Psoas muscle (tissue), 8 donors: ENCODE measurements at places on chromosomes 7 and 10. TPM values are rescaled to one million over a fixed set of nuclear protein-coding genes. Genes with fewer than 3 reads are reported as not detected.

Gene CDHR3
- polyA plus RNA-seq: 0.43 TPM

Gene GATA3
- polyA plus RNA-seq: 0.74 TPM

Gene PILRB
- 11.2 TPM for polyA plus RNA-seq

Gene ZNF138
- polyA plus RNA-seq: 11.7 TPM

Gene C10orf53
- not detected for polyA plus RNA-seq

Gene UNCX
- not detected for polyA plus RNA-seq

Gene COBL
- 122 TPM for polyA plus RNA-seq

Gene CPA5
- 0.48 TPM for polyA plus RNA-seq

Gene JAKMIP3
- polyA plus RNA-seq: 0.37 TPM

Gene PRKRIP1
- 13.1 TPM for polyA plus RNA-seq

Gene CD36
- 273 TPM for polyA plus RNA-seq

Gene RASSF4
- polyA plus RNA-seq: 17.0 TPM

Gene GSDME
- 4.9 TPM for polyA plus RNA-seq

Gene PPP1R17
- not detected for polyA plus RNA-seq

Gene SLK
- 35.7 TPM for polyA plus RNA-seq

Gene FOXP2
- polyA plus RNA-seq: 4.3 TPM

Gene OR6V1
- not detected for polyA plus RNA-seq

Gene ASB10
- 25.2 TPM for polyA plus RNA-seq

Gene SEMA3C
- 19.5 TPM for polyA plus RNA-seq

Gene MARVELD1
- polyA plus RNA-seq: 10.4 TPM

Gene PNLIP
- polyA plus RNA-seq: 0.03 TPM

Gene IKZF1
- 0.26 TPM for polyA plus RNA-seq

Gene CALML5
- polyA plus RNA-seq: not detected

Gene SPDYE1
- polyA plus RNA-seq: not detected

Gene FAM131B
- polyA plus RNA-seq: 0.13 TPM

Gene CYP2C8
- polyA plus RNA-seq: not detected

Gene HOXA1
- 0.22 TPM for polyA plus RNA-seq

Gene PIP
- polyA plus RNA-seq: not detected

Gene TMEM139
- polyA plus RNA-seq: 0.42 TPM

Gene DAGLB
- 23.8 TPM for polyA plus RNA-seq

Gene SEMA3E
- polyA plus RNA-seq: 0.04 TPM

Gene RPEL1
- not detected for polyA plus RNA-seq

Gene PIK3AP1
- polyA plus RNA-seq: 0.43 TPM

Gene PRLHR
- not detected for polyA plus RNA-seq

Gene SAP25
- polyA plus RNA-seq: 0.40 TPM

Gene SPDYE8
- not detected for polyA plus RNA-seq

Gene FGFR2
- 0.20 TPM for polyA plus RNA-seq

Gene ASIC3
- 1.8 TPM for polyA plus RNA-seq

Gene PON1
- 0.04 TPM for polyA plus RNA-seq

Gene PCDH15
- not detected for polyA plus RNA-seq

Gene EMX2
- polyA plus RNA-seq: 3.4 TPM

Gene ZNF503
- 2.0 TPM for polyA plus RNA-seq

Gene CH25H
- polyA plus RNA-seq: 0.35 TPM

Gene CELF2
- 13.2 TPM for polyA plus RNA-seq

Gene NUDCD3
- 75.6 TPM for polyA plus RNA-seq

Gene CFAP46
- 12.7 TPM for polyA plus RNA-seq

Gene CYP3A4
- polyA plus RNA-seq: 0.26 TPM
